Activated T-helper 9 cell treated with anti-CD3 and anti-CD28 coated beads, Interleukin-2, amount 50 U/mL, for 16 hours (primary cell): ENCODE measurements at places on chromosomes 1 and 21.

GRCh38 chr1:176142973-176143372 lies 64.1 kb downstream of the COP1 start:
- no peak for DNase-seq

DNA sequence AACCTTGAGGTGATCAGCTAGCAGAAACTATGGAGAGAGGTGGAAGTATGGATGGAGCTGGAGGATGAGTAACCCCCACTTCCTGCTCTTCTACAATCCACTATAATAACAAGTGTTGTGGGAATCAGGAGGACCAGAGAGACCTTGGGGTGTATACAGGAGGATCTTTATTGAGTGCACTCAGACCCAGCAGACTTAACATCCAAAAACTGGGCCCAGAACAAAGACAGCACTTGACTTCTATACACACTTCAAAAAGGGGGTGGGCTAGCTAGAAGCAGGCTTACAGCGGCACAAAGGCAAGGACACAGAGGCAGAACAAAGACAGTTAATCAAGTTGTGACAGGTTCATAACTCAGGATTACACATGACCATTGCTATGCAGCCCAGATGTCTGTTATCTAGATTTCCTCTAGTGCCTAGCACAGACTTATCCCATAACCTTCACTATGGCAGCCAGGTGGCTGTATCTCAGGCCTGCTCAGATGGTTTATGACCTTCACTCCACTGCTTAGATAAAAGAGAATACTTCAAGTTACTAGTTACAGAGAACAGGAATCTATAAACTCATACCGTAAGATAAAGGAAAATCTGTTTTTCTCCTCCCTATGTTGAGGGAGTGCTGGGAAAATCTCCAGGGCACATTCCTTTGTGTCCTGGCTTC lies 36.1 kb upstream of the PADI2 start:
- no peak for DNase-seq

GRCh38 chr1:52925571-52926005 lies 1.5 kb upstream of the SCP2 start:
- DNase-seq: no peak

DNA sequence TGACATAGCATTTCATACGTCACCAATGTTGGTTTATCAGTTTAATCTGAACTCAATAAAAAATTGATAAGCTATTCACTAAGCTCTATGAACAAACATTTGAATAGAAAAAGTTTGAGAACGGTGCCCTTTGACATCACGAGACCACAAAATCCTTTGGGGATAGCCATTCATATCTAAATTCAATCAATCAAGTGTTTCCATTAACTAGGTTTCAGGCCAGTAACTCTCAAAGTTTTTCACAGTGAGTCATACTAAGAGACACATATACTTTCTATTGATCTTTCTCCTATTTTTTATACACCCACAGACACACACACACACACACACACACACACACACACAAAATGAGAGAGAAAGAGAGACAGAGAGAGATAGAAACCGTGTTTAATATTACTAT lies 235.4 kb upstream of the SNX7 start:
- DNase-seq: no peak

GRCh38 chr1:222202831-222203230 lies 345.1 kb downstream of the HHIPL2 start:
- DNase-seq: no peak

- DNase-seq: no peak
Observed at GRCh38 chr1:175015243-175015642, 8.0 kb downstream of the MRPS14 start.

DNA sequence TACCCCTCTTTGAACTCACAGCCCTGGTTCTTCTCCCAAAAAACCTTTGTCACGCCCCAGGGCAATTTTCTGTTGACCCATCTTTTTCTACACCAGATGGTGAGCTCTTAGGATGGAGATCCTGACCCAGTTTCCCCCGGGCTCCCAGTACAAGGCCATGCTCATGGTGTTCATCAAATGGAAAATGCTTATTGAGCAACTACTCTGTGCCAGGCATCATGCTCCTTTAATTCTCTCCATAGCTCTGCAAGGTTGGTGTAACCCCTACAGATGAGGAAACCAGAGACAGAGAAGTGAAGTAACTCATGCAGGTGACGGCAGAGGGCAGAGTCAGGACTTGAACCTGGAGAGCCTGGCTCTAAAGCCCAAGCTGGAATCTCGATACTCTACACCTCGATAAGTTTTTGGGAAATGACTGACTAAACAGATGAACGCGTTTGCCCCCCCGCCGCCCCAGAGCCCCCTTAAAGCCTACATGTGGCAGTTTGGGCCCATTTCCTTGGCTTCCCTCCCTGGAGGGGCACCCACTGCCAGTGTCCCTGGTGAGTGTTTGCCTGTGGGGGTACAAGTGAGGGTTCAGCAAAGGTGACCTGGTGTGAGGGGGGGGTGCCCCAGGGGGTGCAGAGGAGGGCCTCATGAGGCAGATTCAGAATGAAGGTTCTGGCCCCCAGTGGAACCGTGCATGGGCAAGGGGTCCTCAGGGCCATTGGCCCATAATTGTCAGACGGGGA lies 30.2 kb upstream of the RUNX3 start:
- no peak for DNase-seq

DNA sequence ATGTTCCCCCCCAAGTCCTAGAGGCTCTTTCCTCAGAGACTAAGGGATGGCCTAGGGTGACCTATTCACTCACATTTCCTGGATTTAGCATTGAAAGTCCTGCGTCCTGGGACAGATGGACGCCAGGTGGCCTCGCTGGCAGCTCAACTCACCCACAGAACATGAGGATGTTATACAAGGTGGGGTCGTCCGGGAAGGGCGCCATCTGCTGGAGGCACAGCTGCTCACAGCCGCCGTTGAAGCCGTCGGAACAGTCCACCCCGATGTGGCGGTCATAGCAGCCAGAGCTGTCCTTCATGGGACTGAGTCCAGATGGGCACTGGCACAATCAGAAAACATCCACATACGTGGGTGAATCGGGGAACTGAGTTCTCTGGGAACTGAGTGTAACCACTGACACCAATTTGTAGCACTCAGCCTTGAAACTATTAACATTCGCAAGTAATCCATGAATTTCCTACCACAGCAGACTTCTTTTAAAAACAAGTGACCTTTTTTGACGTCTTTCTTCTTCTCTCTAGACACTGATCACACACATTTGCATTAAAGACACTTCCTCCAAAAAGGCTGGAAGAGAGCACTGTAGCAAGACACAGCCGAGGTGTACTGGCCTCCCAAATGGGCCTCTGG lies 215.4 kb downstream of the ASTN1 start:
- no peak for DNase-seq

- no peak for DNase-seq
Observed at GRCh38 chr1:67537667-67538018, 107.4 kb upstream of the SERBP1 start.

GRCh38 chr21:41559658-41560631 lies 52.0 kb upstream of the TMPRSS2 start:
- no peak for DNase-seq

DNA sequence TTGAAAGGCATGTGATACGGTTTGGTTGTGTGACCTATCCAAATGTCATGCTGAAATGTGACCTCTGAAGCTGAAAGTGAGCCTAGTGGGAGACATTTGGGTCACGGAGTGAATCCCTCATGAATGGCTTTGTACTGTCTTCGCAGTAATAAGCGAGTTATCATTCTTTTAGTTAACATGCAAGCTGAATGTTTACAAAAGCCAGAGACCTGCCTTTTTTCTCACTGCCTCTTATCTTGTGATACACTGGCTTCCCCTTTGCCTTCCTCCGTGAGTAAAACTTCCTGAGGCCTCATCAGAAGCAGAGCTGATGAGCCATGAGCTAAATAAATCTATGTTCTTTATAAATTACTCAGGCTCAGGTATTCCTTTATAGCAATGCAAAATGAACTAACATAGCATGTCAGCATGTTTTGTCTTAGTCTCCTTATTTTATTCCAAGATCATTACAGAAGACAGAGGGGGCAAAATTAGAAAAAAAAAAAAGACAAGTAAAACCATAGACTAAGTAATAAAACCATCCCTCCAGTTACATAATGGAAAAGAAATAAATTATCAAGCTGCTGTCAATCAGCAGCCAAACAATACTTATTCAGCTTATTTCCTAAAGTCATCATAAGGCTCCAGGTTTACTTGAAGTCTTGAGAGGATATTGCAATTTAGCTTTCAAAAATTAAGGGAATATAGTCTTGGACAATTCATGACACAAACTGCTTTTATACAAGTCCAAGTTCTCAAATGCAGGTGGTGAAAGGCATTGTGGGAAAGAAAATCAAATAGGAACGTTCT lies 12.1 kb downstream of the RGS18 start:
- DNase-seq: no peak

GRCh38 chr1:45014321-45015028 lies 2.4 kb downstream of the UROD start:
- DNase-seq: peak; percentile 65

GRCh38 chr1:164712131-164713036 lies 153.4 kb downstream of the PBX1 start:
- no peak for DNase-seq

DNA sequence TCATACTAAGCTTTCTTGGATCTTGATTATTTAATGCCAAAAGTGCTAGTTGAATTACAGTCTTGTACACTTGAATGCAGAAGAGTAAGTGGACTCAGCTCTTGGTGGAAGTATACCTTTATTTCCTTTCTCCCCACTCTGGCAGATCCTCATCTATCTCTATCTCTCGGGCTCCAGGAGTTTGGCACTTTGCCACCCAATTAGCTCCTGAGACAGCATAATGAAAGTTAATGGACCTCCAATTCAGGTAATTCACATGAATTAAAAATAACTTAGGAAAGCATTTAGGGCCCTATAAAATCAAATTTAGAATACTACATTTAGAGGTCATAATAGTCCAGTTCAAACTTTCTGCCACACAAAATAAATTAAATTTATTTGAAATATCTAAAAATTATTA lies 67.4 kb downstream of the OLFM3 start:
- DNase-seq: no peak

DNA sequence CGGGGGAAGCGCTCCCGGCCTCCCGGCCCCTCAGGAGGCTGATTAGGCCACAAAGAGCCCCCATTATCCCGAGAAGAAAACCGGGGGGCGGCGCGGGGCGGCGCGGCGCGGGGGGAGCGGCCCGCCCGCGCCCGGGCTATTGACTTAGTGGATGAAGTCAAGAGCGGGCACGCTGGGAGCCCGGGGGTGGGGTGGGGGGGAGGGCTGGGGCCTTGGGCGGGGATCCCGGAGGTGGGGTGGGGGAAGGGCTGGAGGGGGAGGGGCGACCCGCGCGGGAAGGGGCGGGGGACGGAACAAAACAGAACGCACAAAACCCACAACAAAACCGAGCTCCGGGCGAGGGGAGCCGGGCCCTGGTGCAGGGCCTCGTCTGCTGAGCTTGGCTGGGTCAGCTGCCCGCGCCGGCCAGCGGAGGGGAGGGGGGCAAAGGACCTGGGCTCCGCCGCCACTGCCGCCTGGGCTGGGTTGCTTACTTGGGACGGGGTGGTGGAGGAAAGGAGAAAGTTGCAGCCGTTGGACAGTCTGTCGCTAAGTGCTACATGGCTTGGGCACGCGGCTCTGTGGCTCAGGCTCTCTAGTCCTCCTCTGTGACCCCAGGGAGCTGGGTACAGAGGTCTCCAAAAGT lies 16.3 kb downstream of the PAX7 start:
- DNase-seq: no peak

DNA sequence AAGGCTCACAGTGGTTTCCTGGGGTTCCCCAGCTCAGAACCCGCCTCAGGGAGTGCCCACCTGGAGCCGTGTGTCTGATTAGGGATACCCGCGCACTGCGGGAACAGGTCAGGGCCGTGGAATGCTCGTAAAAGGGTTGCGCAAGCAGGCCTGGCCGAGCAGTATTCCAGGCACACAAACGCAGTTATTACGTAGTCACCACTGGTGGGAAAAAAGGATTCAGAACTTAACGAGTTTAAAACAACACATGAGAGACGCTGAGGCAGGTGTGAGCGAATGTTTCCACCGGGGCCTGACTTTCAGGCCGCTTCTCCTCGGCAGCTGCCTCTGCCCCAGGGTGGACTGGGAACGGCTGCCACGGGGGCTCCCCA lies 18.2 kb downstream of the PLCH2 start:
- DNase-seq: no peak

DNA sequence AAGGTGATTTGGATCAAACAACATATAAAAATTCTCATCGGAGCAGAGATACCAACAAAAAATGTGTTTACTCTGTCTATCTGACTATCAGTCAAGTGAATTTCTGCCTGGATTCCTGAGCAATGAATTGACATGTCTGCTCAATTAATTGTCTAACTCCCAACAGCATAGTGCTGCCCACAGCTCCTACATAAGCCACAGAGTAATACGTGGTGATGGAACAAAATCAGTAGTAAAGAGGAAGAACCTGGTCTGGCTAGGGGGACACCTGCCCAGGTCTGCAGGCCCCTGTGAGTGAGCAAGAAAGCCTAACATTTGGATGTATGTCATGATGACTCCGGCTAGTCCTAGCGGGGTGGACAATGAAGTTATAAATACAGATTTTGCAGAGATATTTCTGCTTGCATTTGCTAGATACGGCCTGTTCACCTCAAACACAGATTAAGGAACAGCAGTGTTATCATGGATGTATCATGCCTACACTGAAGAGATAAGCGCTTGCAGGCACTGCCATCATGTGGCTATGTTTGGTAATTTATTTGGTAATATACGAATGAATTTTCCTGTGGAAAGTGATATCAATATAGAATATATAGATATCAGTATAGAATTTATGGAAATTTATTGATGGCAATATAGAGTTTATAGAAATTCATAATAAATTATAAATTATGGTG lies 69.6 kb upstream of the LRRC8B start:
- DNase-seq: peak; percentile 33

DNA sequence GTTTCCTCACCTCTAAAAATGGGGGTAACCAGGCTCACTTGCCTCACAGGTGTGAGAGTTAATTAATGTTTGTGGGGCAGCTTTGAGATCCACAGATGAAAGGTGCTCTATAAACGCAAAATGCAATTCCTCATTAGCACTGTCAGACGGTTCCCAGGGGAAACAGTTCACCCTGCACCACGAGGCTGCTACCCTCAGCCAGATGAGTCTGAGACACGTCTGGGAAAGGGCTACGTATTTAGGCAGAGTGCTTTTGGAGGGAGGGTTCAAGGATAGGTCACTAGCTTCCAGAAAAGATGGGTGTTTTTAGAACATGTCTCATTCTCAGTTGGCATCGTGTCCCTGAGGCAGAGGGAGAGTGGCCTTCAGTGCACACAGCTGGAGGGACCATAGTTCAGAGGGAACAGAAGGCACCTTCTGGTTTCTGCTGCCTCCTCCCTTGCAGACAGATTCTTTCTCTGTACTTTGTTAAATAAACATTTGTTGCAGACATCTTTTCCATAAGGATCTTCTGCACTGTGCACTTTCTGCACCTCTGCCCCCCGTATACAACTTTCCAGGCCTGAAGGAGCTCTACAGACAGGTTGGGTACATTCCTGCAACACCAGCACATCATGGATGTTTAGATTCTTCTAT lies 139.9 kb downstream of the CLIC6 start:
- no peak for DNase-seq

DNA sequence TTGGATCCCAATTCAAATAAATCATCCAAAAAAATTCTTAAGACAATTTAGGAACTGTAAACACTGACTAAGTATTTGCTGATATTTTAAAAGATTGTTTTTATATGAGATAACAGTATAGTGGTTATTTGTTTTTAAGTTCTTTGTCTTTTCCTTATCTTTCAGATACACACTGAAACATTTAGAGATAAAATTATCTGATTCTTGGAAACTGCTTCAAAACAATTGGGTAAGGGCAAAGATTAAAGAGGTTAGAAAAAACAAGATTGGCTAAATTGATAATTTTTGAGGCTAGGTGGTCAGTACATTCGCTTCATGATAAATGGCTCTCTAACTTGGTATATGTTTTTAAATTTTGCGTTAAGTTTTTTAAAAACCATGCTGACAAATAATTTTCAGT lies 117.3 kb downstream of the PSMG1 start:
- DNase-seq: no peak
